ENCODE measurements at places on chromosomes 2 and 18.
A peak's percentile ranks its signal among the peaks of the same experiment; 100 is the strongest.

GRCh38 chr2:81747481-81748070 is 1443.0 kb upstream of the LRRTM1 start:
- no peak for DNase-seq

GRCh38 chr2:48514348-48515003 is 15.5 kb upstream of the STON1 start:
- DNase-seq: no peak

DNA sequence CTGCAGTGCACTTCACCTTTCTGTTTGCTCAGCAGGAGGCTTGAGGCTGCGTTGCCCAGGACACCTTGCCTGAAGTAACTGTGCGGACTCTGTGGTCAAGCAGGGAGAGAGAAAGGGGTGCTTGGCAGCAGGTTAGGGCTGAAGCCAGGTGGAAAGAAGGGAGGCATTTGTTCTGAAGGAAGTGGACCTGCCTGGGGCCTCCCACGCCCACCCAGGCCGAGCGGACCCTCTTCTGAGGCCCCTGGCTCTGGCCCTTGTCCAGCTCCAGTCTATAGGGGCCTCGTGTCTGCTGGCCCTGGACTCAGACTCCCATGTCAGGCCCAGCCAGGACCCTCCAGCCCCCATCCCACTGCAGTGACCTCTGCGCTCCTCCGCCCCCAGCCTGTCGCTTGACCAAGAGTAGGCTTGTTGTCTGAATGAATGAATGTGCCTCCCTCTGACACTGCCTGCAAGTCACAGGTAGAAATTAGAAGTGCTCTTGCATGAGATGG is 2.5 kb downstream of the SNED1 start:
- no peak for DNase-seq

DNA sequence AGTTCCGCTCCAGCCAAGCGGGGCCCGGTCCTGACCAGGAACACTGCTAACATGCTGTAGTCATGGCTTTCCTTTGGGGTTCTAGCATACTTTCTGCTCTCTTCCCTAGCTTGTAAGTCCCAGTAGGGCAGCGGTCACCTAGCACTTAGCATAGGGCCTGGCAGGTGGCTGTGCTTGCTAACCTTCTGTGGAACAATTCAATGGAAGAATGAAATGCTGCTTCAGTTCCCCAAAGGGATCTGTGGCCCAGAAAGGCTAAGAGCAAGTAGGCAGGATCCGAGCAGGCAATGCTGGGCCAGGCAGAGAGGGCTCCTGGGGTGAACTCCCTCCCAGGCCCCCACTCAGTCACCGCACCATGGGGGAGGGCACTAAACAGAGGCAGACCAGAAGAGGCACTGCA is 266.8 kb downstream of the CELF4 start:
- DNase-seq: no peak

DNA sequence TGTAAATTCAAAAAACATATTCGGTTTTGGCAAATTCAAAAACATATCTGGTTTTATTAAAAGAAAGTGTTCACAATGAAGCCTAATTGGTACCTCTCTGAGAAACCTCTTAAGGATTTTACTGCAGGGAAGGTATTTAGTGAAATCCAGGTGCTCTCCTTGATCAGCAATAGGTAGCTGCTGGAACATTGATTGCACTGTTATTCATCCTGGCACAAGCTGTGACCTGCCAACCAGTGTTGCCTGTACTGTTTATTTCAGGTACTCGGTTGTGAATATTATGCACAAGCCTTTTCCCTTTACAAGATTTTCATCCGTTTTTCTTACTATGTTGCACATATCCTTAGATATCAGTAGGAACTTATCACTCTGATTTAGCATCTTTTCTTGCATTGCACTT is 155.8 kb upstream of the ZEB2 start:
- peak; percentile 29 for DNase-seq

DNA sequence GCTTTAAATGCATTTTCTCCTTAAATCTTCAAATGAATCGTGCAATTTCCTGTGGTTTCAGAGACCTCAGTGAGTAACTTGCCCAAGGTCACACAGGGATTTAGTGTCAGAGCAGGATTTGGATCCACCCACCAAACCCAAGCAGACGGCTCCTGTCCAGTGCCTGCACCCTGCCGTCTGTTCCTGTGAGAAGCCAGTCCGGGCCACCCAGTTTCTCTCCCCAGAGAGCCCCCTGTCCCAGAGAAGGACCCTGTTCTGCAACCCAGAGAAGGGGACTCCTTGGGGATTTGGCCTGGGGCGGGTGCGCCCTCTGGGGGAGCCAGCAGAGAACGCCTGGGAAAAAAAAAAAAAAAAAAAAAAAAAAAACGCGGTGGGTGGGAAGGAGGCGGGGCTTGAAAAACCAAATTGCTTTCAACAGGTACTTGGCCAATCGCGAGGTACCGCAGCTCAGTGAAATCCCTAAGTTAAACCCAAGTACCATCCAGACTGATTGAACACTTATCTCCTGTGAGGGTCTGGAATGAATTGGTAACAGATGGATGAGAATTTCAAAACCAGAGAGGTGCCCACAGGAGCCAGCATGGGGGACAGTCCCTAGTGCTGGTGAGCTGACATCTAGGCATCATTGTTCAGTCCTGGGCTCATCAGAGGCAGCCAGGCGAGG is 30.9 kb upstream of the REEP1 start:
- peak; percentile 36 for DNase-seq

DNA sequence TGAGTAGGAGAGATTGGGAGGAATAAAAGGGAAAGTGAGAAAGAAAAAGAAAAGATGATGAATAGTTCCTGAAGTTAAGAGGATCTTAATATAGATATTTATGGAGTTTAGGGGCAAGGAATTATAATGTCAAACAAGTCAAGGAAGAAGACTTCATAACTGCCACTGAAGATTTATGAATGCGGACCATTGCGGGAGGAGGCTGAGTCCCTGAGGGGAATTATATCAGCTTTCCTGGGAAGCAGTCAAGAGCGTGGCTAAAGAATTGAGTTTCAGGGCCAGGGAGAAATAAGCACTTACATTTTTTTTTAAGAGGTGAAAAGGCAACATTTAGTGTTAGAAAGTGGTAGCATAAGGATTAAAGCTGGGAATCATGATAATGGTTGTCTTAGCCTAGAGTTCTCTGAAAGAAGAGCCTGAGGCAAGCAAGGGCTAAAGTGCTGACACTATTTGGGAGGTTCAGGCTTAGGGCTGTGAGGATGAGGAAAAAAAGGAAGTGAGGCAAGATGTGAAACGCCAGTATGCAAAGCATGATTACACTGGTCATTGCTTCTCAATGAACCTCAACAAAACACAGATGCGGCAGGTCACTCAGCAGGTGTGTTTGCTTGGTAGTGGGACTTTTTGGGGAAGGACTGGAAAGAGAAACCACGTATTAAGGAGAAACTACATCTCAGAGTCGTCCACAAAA is 217.1 kb downstream of the SLC4A3 start:
- DNase-seq: no peak

- no peak for DNase-seq
Observed at GRCh38 chr2:143696651-143697050, 567.4 kb downstream of the ARHGAP15 start.

DNA sequence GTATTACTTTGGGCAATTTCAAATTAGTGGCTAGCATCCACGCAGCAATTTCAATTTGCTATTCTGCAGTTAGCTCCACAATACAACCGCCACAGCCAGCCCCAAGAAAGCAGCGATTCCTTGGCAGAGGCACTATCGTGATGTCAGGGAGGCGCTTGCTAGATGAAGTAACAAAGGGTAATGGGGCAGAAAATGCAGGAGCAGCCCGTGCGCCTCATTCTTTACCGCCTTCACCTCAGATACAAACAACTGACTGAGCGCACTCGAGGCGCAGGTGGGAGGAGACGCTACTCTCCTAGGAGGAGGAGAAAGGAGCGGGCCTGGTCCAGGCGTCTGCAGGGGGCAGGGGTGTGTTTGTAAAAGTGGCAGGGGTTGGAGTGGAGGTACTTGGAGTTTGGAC is 76.9 kb upstream of the ASB18 start:
- DNase-seq: no peak

DNA sequence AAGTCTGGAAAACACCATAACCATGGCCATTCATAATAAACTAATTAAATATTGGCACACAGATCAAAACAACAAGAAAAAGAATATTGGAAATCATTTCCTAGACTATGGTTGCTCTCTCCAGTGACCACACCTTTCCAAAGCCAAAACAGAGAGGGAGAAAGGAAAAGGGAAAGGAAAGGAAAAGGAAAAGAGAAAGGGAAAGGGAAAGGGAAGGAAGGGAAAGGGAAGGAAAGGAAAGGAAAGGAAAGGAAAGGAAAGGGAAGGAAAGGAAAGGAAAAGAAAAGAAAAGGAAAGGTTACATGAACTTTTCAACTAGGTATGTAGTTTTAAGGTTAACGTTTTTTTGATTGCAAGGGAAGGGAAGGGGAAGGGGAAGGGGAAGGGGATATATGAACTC is 360.5 kb upstream of the SLC39A10 start:
- no peak for DNase-seq

DNA sequence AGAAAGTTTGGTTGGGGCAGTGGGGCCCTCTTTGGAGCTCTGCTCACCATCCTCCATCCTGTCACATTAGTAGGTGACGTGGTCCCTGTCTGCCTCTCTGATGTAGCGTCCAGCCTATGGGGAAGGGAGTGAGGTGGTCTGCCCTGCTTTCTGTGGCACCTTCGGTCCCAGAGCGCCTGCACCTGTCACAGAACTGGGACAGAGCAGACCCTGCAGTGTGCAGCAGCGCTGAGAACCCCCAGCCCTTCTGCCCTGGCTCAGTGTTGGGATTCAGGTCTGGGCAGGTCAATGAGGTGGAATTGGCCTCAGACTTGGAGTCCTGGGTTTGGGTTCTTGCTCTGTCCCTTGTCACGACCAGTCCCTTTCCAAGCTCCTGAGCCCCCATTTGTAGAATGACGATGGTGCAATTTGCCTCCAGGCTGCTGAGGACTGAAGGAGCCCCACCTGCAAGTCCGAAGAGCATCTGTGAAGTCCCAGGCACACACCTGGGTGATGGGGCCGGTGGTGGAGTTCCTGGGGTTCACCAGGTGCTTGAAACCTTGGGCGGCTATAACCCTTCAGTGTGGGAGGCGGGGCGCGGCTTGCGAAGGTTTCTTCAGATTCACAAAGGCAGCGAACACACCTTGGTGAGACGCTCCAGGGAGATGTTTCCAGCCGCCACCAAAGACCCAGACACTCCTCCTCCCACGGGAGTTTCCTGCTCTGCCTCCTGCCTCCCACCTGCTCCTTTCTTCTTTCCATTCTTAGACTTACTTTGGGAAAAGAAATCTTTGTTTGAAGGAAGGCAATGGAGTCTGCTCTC is 265.4 kb upstream of the HDAC4 start:
- no peak for DNase-seq

DNA sequence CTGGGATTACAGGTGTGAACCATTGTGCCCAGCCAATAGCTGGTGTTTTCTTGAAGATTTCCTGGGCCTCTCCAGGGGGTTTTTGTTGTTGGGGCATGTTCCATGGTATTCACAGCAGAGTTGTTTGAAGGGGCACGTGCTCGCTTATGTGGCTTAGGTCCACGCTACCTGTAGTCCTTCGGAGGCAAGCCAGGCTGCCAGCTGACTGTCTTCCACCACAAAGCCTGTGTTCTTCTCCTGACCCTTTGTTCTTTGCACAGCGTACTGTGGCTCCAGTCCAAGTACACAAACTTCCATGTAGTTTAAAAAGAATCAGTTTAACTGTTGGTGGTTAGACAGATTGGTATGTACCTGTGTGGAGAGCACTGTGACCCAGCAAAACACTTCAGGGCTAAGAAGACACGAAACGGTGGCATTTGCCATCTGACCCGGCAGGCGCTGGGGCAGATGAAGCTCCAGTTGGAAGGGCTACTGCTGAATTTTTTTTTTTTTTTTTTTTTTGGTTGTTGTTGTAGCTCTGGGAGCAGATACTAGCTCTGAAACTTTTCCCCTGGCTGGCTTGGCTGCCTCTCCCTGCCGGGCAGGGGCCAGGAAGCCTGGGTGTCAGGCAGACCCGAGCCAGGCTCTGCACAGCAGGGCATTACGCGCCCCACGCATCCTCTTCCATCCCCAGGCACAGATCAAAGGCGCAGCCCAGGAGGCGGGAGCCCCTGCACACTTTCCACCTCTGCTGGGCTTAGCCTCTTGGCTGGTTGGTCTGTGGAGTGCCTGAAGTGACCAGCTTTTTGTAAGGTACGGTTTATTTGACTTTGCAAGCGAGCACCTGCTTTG is 5.7 kb downstream of the GREB1 start:
- DNase-seq: peak; percentile 77
